GM23248 (cell line): ENCODE measurements at places on chromosomes 3 and 15.

DNA sequence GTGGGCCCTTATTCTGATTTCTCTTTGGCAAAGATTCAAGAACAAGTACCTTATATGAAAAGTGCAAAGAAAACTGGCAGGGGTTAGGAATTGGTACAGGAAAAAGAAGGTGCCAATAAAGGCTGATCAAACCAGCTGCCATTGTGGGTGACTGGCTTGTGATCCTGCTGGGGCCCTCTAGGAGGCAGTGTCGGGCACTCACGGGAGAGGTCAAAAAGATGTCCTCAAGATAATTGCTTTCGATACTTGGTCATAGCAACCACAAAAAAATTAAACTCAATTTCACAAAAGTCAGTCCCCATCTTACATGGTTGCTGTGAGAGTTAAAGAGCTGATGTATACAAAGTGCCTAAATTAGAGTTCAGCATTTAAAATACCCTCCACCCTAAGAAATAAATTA lies 31.0 kb upstream of the CAV3 start:
- DNase-seq, result no peak

DNA sequence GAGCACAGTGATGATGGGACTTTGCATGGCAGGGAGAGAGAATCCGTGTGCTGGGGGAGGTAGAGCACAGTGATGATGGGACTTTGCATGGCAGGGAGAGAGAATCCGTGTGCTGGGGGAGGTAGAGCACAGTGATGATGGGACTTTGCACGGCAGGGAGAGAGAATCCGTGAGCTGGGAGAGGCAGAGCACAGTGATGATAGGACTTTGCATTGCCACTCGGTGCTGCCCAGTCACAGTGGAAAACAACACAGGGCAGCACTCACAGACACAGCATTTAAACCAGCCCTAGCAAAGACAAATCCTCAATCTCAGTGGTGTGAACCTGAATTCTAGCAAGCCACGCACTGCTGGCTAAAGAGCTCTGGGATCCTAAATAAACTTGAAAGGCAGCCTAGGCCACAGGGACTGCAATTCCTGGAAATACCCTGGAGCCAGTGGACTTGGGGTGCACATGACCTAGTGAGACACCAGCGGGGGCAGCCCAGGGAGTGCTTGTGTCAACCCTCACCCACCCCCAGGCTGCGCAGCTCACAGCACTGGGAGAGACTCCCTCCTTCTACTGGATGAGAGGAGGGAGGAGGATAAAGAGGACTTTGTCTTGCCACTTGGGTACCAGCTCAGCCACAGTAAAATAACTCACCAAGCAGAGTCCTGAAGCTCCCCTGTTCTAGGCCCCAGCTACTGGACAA lies 23.4 kb upstream of the TNK2 start:
- DNase-seq, result no peak

GRCh38 chr3:121735047-121735696 lies 14.4 kb downstream of the GOLGB1 start:
- DNase-seq, result no peak

DNA sequence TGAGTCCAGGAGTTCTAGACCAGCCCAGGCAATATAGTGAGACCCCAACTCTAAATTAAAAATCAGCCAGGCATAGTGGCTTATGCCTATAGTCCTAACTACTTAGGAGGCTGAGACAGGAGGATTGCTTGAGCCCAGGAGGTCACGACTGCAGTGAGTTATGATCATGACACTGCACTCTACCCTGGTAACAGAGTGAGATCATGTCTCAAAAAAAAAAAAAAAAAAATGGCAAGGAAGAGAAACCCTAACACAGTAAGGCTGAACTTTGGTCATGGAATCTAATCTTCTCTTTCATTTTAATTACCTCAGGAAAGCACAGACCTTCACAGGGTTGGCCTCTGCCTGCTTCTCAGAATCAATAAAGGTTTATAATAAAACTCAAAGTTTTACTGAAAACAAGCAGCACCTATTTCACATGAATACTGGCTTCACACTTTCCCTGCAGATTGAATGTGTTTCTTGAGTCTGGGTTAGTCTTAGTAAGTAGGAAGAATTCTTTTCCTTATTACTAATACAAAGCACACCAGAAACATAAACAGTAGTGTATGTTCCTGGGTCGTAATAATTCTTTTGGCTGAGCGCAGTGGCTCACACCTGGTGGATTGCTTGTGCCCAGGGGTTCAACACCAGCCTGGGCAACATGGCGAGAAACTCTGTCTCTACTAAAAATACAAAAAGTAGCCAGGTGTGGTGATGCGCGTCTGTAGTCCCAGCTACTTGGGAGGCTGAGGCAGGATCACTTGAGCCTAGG lies 11.6 kb upstream of the NR2C2 start:
- DNase-seq, result no peak

GRCh38 chr3:84904816-84905555 lies 53.8 kb upstream of the CADM2 start:
- DNase-seq, result no peak

DNA sequence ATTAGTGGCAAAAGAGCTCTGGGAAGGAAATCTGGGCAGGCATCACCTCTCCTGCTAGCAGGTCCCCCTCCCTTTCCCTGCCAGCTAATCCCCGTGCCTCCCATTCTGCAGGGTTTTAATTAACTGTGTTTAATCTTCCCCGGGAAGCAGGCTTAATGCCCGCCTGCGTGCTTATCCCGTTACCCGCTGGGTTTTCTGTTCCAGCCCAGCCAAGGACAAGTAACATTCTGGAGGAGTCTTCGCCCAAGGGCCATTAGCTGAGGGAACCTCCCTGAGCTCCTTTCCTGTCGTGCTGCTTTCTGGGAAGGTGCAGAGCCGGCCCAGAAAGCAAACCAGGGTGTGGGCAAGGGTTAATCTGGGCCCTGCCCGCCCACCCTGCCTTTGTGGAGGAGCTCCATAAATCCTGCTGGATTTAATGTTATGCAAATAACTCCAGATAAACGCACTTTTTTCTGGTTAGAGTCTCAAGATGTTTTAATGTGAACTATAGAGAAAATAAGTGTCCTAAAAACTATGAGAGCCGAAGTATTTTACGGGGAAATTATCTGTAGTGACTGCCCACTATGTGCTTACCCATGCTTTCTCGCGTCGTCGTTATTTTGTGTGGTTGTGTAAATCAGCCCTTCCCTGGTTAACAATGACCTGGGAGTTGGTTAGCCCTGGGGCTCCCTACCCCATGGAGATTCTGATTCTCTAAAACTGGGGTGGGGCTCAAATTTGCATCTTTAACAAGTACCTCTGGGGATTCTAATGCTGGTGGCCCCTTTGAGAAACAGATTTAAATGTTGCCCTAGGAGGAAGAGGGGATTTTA lies 25.9 kb downstream of the TRIM71 start:
- no peak for DNase-seq

GRCh38 chr3:14839236-14839635 lies 20.5 kb downstream of the FGD5 start:
- no peak for DNase-seq

GRCh38 chr15:51114437-51115119 lies 19.9 kb upstream of the TNFAIP8L3 start:
- peak; percentile 56 for DNase-seq

DNA sequence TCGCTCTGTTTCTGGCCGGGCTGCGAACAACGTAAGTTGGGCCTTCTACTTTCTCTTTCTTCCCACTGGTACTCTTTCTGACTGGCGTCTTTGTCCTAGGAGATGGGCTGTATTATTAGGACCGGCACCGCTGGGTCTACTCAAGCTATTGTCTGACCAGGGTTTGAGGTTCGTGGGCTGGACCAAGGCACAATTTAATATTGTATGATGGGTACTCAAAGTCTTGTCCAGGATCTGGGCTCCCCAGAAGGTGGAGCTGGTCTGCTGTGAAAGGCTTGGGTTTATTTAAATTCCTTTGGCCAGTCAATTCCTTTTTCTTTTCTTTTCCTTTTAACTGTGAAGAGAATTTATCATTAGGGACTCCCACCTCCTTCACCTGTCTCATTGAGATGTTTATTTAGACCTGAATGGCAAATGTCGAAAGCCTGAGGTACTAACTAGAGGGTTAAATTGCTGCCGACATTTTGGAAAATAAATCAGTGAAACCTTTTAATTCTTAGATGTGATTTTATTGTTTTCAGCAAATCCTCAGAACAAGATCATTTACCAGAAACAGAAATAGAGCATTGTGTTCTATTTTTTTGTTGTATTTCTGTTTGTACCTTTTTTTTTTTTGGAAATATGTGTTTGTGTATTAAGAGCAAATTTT lies 410 bp downstream of the LRRC49 start:
- DNase-seq, result peak; percentile 86

GRCh38 chr3:4494895-4495264 lies 1.7 kb downstream of the ITPR1 start:
- no peak for DNase-seq

GRCh38 chr3:58296843-58297242 lies 9.2 kb upstream of the RPP14 start:
- no peak for DNase-seq

DNA sequence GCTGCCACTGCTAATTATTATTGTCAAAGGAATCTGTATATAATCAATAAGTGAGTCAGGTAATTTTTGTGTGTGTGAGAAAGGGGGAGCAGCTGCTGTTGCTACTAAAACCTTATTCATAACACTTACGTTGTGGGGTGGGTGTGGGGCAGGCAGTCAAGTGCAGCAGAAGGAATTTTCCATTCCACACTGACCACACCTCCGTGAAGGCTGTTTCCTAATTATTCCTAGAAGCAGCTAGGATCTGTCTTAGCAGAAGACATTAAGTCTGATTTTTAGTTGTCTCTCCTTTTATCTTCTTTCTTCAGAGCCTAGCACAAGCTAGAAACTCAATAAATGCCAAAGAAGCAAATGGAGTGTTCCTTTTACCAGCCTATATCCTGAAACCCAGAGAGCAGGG lies 4.0 kb upstream of the U2SURP start:
- DNase-seq, result peak; percentile 31

- peak; percentile 32 for DNase-seq
These were observed 35.1 kb downstream of the IGSF10 start for GRCh38 chr3:151425627-151426340.

- no peak for DNase-seq
These were observed 413.7 kb downstream of the LPP start for GRCh38 chr3:188567478-188568195.

- DNase-seq, result peak; percentile 85
These were observed 2.3 kb downstream of the FBXL22 start for GRCh38 chr15:63599401-63600000.

DNA sequence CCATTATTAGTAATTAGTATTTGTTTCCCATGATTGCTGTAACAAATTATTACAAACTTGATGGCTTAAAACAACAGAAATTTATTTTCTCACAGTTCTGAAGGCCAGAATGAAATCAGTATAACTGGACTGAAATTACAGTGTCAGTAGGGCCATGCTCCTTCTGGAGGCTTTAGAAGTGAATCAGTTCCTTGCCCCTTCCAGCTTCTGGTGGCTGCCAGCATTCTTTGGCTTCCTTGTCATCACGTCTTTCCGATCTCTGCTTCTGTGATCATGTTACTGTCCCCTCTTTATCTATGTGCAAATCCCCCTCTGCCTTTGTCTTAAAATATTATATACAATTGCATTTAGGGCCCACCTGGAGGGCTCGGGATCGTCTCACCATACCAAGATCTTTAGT lies 92.0 kb downstream of the FOXB1 start:
- peak; percentile 78 for DNase-seq

DNA sequence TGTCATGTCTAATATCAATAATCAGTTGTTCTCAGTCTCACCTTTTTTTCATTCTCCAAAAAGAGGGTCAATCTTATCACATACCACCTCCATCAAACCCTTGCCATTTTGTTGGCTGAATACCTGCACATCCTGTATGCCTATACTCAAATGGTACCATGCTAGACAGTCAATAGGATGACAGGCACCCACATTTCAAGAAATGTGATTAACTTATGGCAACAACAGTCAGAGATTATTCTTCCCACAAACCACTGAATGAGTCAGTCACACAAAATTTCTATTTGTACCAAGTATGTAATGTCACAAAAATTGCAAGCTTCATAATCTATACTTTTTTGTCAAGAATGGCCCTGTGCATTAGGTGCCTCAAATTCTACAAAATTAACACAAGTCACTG lies 5.1 kb upstream of the SLC27A2 start:
- peak; percentile 37 for DNase-seq

DNA sequence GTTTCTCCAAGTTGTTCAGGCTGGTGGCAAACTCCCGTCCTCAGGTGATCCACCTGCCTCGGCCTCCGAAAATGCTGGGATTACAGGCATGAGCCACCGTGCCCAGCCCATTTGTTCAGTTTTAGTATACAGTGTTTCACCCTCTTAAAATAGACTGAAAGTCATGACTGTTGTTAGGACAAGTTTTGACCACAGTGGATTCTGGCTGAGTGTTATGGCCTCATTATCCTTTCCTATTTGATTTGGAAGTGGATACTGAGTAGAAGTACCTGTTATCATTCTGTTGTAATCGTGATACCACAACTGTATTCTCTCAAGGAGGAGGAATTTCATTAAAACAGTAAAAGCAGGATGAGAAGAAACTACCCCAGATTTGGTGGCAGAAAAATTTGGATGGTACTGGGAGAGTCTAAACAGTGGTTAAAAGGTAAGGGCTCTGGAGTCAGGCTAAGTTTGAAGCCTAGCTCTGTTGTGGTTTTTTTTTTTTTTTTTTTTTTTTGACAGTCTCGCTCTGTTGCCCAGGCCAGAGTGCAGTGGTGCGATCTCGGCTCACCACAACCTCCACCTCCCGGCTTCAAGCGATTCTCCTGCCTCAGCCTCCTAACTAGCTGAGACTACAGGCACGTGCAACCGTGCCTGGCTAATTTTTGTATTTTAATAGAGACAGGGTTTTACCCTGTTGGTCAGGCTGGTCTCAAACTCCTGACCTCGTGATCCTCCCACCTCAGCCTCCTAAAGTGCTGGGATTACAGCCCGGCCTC lies 2.6 kb downstream of the MAP2K1 start:
- DNase-seq, result no peak

GRCh38 chr3:97901313-97902248 lies 70.7 kb downstream of the RIOX2 start:
- peak; percentile 2 for DNase-seq

DNA sequence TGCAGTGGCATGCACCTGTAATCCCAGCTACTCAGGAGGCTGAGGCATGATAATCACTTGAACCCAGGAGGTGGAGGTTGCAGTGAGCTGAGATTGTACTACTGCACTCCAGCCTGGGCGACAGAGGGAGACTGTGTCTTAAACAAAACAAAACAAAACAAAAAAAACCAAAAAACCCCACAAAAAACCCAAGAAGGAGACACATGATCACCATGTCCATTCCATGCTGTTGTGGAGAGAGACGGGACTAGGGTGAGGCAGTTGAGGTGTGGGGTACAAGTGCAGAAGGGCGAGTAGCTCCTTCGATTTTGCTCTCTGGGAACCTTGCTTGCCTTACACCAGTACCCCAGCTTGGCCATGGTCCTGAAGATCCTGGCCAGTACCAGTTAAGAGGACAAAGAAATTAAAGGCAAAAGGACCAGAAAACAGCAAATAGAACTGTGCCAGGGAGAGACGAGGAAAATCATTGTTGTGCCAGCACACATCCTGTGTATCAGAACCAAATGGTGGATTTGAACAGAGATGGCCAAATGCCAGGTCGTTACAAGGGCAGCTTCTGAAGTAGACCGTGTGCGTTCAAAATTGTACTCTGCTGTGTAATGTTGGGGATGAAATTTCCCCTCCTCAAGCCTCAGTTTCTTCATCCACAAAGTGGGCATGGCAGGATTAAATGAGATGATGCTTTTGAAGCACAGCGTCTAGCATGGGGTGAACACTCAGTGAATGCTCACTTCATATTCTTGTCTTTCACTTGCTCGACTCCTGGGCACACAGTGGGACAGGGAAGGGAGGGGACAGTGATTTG lies 42.9 kb upstream of the CTSH start:
- DNase-seq, result peak; percentile 24
